ENCODE measurements at places on chromosomes 1 and 21. TPM values are rescaled to one million over a fixed set of nuclear protein-coding genes. Genes with fewer than 3 reads are reported as not detected.

DNA sequence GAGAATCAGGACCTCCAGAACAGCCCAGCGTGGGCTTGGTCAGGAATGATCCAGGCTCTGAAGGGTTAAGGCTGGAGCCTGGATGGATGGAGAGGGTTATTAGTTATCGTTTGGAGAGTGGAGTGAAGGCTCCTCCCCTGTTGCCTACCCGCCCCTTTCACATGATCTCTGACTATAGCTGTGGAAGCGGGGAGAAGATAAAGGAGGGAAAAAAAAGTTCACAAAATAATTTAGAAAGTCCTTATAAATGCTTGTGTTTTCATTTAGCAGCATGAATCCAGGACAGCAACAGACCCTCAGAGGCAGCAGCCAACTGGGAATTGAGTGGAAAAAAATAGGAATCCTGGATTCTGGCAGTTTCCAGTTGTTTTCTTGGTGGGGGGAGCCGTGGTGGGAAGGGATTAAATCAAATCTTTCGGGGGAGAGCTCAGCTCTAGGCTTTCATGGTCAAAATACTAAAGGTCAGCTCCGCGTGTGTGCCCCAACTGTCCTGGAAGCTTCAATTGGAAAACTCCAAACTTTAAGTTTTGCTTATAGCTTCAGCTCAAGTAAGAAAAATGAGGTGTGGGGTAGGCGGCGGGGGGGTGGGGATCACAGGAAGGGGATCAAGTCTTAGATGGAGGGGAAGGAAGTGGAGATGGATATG is 595 bp upstream of the DDR2 start:
- DNase-seq: no peak

DNA sequence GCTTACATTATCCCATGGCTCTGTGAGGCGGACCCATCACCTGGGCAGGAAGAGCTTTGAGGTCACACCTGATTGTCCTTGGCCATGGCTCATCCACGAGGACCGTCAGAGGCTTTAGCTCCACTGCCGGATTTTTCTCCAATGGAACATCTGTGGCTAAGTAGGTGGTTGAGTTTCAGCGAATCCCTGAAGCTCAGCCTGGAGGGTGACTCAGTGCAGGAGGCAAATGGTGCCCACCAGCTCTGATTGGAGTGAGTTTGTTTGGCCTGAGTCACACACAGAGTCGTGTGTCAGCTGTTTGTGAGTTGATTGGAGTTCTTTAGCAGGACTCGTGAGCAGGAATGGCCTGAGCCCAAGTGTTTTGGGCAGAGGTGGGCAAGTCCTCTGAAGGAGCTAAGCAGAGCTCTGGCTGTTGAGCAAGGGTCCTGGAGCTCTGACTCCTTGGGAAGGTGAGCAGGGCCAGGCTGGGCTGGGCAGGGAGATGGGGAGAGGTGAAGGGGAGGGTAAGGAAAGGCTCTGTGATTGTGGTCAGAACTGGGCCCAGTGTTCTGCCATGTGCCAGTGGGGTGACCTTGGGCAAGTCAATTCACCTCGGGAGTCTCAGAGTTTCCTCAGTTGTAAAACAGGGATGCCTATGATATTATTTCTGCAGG is 2.0 kb downstream of the SLC6A17 start:
- DNase-seq: no peak

- DNase-seq: no peak
These were observed 63.5 kb upstream of the NRIP1 start for GRCh38 chr21:15128267-15128666.

The CTTNBP2NL gene
- total RNA-seq: 44.0 TPM

DNA sequence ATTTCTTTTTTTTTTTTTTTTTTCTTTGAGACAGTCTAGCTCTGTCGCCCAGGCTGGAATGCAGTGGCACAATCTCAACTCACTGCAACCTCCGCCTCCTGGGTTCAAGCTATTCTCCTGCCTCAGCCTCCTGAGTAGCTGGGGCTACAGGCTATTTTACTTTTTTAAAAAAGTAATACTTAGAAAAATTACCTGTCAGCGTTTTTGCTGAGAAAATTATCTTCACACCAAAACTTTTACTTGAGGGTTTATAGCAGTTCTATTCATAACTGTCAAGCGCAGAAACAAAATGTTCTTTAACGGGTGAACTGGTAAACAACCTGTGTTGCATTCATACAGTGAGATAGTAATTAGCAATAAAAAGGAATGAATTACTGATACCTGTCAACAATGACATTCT is 1.5 kb upstream of the SLC25A24 start:
- no peak for DNase-seq

The WNT3A gene
- not detected for total RNA-seq

GRCh38 chr1:145716641-145717345 is 2.5 kb upstream of the CD160 start:
- no peak for DNase-seq

The RPTN gene
- total RNA-seq: not detected

DNA sequence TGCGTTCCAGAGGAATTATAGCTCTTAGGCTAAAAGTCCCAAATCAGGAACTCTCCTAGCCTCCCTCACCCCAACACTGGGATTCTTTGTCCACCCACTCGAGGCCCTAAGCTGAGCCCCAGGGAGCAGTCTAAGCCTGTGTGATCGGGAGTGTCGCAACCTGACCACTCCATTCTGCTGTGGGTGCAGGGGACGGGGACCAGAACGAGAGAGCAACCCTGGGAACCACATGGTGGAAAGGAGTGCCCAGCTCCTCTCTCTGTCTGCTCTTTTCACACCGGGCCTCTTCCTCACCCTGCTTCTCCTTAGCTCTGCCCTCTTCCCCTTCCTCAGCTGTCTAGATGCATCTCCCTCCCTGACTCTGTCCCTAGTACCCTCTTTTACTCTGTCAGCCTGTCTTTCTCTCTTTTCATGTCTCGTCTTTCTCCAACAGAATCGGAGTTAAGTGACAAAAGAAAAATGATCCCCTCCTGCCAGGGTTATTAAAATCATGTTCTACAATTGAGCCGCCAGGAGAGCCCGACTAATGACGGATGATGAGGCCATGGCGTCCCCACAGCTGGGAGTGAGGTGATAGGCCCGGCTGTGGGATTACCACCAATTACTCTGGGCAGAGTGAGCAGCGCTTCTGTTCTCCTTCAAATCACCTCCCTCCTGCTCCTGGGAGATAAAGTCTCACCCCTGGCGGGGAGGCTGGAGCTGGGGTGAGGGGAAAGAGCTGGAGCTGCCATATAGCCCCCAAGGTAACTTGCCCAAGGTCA is 34.5 kb upstream of the CSF3R start:
- no peak for DNase-seq

The GFI1 gene
- total RNA-seq: 0.35 TPM

GRCh38 chr1:228100822-228101613 is 2.1 kb downstream of the C1orf35 start:
- no peak for DNase-seq

The UTS2 gene
- total RNA-seq: not detected

The BEST4 gene
- total RNA-seq: not detected
